ENCODE measurements at places on chromosomes 12 and 14.
A peak's percentile ranks its signal among the peaks of the same experiment; 100 is the strongest.

DNA sequence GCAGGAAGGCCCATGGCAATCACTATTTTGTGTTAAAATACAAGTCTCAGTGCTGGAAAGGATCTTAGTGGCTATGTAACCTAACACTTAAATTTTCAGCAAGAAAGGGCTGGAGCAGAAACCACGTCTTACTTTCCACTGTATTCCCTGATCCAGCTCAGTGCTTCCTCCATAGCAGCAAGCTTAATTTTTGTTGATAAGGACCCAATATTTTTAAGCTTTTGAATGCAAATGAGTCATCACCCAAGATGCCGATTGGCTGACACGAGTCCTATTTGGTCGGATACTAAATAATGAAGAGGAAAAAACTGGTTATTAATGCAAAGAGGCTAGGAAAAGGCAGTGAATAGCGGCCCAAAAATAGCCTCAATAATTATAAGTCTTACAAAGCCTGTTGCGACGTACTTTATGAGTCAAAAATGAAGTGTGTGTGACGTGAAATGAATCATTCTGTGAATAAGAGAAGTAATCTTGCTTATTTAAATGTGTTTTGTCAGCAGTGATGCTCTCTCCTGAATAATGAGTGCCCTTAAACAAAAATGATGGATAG, 46.9 kb upstream of the IGF1 start:
- ATAC-seq = no peak

- no peak for ATAC-seq
These were observed 31.1 kb upstream of the TMX1 start for GRCh38 chr14:51208982-51209381.

- no peak for ATAC-seq
These were observed 181.0 kb downstream of the MYRFL start for GRCh38 chr12:70005864-70006618.

DNA sequence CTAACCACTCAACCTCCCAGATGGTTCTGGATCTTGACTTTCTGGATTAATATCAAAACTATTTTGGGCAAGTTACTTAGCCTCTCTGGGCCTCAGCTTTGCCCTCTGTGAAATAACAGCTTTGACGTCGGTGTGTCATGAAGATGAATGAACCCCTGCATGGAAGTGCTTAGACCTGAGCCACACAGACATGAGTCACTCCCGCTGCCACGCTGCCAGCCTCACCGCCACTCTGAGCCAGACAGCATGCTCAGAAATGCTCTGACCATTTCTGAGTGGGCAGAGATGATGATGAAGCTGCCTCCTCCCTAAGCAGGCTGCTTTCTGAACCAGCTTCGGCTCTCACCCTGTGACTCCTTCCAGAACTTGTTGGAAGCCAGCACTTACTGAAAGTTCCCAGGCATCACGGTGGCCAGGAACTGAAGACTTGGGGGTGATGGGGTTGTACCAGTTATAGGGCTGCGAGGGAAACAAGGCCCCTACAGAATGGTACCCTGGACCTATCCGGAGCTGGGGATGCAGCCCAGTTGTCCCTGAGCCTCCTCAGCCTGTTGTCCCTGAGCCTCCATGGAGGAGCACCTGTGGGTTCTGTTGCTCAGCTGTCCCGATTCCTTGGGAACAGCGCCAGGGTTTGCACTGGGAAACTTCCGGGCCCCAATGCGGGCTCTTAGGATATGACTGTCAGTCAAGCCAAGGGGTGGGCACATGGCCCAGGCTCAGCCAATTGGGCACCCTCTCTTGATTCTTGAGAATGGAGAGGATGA, 2.0 kb upstream of the CCDC197 start:
- peak; percentile 96 for ATAC-seq

DNA sequence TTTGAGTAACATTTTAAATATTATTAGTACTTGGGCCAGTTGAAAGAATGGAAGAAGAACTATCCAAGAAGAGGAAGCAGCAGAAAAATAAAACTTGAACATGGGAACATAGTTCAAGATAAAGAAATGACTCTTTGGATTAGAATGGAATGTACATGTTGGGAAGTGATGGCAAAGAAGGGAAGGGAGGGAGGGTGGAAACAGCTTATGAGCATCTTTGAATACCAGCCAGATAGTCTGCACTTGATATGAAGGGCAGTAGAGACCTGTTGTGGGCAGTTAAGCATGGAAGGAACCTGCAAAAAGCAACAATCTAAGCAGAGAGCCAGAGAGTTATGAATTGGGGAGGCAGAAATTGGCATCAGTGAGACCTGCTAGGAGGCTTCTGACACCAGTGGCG, 10.0 kb upstream of the IL22 start:
- ATAC-seq = no peak

DNA sequence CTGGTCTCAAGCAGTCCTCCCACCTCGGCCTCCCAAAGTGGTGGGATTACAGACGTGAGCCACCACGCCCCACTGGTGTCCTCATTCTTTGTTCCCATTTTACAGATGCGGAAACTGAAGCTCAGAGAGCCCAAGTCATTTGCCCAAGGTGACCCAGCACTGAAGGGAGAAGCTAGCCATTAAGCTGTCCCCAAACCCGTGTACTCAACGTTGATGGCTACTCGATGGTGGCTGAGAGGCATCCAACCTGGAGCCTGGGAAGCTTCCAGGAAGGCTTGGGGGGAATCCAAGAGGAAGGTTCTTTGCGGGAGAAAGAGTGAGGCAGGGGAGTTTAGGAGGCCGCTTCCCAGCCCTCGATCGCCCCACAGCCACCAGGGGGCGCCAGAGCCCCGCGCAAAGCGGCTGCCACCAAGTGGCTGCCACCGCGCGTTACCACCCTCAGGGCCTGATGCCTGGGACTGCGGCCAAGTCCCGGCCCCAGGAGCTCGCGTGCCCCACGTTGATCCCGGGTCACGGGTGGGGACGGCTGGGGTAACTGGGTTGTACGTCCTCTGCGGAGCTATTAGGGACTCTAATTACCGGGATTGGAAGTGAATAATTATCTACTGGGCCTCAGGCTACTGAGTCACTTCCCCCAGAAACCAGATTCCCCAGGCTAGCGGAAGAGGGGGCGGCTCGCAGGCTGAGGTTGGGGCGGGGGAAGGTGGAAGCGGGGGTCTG, 8.8 kb upstream of the SH2B3 start:
- peak; percentile 78 for ATAC-seq

DNA sequence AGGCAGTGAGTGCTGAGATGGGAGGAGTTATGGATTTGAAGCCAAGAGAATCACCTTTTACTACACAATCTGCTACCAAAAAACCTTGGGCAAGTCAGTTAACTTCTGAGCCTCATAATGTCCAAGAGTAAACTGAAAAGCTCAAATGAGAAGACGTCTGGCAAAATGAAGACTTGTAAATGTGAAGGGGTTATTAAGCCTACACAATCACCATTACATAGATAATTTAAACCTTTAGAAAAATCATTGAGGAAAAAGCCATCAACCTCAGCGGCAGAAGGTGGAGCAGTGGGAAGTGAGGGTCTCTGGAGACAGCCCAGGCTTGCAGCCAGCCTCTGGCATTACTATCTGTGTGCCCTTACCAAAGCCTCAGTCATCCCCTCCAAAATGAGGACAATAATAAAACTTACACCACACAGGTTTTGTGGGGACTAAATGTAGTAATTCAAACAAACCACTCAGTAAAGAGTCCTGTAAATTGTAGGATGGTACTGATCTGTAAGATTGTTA, 50.5 kb upstream of the CCDC175 start:
- no peak for ATAC-seq

All from activated CD4-positive, CD25-positive, alpha-beta regulatory T cell treated with anti-CD3 and anti-CD28 coated beads, Interleukin-2, amount 50 U/mL, for 24 hours (primary cell).